ENCODE measurements at places on chromosomes 16 and 17.

- no peak for DNase-seq
Measured at GRCh38 chr17:67025216-67025792, 19.1 kb upstream of the CACNG1 start.

- DNase-seq, result no peak
Measured at GRCh38 chr17:50318501-50319285, 27.2 kb upstream of the XYLT2 start.

DNA sequence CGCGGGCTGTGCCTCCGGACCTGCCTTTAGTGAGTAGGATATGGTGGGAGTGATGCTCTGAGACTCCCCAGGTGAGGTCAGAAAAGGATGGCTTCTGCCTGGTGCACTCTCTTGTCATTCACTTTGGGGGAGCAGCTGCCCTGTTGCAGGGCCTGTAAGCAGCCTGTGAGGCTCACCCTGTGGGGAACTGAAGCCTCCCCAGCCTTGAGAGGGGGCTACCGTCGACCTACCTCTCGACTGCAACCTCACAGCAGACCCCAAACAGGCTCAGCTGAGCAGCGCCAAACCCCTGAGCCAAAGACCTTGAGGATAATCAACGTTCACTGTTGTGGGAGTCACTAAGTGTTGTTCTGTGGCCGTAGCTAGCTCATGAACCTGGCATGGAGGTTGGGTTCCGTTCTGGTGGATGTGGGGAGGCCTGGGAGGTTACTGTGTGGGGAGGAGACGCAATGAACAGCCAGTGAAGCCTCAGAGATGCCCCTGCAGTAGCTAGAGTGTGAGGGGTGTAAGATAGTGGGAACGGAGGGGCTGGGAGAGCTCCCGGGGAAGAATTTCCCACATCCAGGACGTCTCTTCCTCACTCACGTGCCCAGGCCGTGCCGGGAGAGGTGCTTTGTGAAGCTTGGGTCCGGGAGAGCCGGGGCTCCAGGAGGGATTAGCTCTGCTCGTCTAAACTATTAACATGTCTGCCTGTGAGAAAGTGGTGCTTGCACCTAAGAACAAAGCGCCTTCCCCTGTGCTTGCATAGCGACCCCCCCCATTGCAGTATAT, 38.8 kb downstream of the METRNL start:
- DNase-seq, result no peak

DNA sequence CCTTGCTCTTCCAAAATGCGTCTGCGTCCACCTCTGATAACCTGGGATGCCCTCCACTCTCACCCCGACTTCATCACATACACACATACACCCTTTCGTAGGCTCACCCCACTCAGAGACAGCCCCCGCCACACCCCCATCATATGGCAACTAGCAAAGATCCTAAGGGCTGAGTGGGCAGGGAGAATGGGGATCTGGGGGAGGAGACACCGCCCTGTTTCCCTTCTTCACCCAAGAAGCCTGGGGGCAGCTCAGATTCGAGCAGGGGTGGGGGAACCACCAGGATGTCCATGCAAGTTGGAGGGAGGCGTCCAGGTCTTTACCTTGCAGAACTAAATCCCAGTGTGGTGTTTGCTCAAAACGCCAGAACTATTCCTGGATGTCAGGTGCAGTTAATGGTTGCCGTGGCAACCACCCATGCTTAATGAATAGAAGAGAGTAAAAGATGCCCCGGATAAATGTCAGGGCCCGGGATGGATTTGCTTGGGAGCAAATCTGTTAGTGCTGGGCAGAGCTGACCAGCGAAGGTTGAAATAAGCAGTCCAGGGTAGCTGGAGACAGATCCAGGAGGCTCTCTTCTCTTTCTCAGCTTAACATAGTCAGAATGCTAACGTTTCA, 72.8 kb downstream of the CACNG3 start:
- DNase-seq, result no peak

DNA sequence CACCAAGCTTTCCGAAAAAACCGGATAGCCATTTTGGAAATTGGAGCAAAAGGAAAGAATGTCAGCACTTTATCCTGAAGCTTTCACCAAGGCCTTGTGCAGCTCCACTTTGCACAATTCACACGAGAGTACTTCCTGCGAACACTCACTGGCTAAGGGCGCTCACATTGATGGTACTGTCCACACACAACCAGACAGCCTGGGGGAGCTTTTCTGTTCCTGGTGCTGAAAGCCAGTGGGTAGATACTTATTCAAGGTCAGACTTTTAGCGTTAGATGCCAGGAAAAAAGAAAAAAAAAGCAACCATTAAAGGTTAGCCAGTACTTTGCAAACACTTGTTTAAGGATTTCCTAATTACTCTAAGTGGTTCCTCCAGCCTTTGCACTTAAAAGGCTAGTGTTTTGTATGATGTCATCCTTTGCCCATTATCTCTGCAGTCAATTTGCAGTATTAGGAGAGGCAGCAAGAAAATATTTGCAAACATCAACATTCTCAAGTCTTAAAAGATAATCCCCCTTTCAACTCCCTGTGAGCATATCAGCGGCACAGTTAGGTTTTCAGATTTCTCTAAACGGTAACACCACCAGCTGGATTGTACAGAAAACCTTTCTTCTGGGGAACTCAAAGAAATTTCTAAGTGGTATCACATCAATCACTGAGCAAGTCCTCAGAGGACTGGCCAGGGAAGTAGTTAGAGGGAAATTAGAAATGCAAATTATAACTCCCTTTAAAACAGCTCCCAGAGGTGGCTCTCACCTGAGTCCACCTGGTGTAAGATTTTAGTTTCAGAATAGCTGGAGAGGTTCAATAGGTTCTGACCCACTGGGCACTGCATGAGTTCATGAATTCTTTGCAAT, 243.4 kb upstream of the IRX5 start:
- no peak for DNase-seq

DNA sequence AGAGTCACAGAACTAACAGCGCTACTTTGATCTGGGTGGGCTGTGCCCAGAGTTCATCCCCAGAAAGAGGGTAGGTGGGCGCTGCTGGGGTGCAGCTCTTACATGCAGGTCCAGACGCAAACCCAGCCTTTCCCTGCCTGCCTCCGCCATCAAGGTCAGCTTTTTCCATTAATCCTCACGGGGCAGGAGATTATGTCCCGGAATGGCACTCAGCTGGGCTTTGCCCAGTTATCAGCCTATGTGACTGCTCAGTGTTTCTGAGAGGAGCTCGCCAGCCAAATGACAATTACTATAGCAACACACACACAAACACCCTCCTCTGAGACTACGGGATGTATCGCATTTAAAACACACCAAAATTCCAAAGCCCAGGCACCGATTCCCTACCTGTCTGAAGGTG, 20.1 kb downstream of the GLYR1 start:
- DNase-seq, result no peak

DNA sequence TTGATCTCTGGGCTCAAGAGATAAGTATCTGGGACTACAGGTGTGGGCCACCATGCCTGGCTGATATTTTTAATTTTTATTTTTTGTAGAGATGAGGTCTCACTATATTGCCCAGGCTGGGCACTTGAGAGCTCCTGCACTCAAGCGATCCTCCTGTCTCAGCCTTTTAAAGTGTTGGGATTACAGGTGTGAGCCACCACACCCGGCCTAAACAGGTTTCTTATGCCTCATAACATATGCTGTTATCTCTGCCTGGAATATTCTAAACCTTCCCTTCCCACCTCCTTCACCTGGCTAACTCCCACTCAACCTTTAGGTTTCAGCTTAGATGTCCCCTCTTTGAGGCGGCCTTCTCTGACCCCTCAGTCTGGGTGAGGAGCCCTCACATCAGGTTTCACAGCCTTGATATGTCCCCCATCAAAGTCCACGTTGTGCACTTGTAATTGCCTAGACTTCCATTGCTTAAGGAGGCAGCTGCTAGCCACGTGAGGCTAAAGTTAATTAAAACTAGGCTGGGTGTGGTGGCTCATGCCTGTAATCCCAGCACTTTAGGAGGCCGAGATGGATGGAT, 8.6 kb upstream of the CNP start:
- no peak for DNase-seq

GRCh38 chr16:76910931-76911330, 280.1 kb upstream of the MON1B start:
- no peak for DNase-seq

DNA sequence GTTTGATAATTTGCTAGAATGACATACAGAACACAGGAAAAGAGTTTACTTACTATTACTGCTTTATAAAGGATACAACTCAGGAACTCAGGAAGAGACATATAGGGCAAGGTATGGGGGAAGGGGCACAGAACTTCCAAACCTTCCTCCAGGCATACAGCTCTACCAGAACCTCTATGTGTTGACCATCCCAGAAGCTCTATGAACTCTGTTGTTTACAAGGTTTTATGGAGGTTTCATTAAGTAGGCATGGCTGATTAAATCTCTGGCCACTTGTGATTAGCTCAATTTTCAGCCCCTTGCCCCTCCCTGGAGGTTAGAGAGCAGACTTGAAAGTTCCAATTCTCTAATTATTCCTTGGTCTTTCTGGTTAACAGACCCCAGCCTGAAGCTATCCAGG, 60.2 kb upstream of the C17orf78 start:
- no peak for DNase-seq

- DNase-seq, result no peak
Measured at GRCh38 chr17:4241535-4241934, 22.2 kb downstream of the ANKFY1 start.

DNA sequence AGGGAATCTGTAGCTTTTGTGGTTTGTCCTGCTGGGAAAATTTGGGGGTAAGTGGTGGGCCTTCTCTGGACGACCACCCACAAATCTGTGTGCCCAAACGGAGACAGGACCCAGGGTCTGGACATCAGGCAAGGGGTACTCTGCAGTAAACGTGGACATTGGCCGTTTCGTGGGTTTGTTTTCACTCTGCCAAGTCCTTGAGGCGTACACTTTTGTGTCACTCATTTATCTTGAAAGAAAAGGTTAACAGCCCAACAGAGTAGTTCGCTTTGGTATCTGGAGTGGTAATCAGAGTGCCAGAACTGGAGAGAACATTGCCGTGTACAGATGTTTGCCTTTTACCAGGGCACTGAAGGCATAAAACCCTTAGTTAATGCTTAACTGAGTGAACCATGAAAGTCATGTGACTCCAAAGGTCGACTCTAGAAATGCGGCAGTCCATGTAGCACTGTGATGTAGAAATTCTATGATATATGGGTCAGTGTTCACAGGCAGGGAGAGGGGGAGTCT, 15.4 kb downstream of the NAA60 start:
- DNase-seq, result no peak

DNA sequence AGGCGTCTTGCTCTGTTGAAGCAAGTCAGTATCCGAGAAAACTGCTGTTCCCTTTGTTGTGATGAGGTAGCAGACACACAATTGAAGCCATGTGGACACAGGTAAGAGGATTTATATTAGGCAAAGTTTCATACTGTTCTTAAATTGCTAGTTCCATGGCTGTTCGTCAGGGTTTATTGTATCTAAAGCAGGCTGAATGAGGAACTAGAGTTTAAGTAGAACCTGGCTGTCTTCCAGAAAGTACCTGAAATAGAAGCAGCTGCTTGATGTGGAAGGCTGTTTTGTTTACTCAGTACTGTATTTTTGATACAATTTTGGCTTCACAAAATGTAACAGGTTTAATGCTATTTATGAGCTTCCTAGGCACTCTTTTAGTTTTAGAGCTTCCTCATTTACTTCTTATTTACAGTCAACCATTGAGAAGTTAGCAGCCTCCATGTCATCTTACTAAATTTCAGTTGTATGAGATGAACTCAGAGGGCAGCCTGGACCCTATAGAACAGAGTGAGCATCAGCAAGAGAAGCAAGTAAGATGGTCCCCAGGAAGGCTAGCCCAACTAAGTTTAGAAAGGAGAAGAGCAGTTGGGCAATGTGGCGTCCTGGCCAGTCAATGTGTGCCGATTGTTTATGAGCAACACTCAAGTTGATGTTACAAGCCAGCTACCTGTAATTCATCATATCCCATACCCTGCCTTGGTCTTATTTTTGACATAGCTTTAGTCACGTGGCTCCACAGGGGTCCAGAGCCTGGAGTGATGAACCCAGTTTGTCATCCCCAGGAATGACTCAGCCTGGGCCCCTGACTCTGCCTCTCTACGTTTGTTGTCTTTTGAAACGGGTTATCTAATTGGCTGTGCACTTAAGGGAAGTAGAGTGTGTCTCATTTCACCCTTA, 9.7 kb upstream of the ARL2BP start:
- DNase-seq, result no peak

- no peak for DNase-seq
Measured at GRCh38 chr16:9465161-9465560, 373.7 kb downstream of the HAPSTR1 start.

DNA sequence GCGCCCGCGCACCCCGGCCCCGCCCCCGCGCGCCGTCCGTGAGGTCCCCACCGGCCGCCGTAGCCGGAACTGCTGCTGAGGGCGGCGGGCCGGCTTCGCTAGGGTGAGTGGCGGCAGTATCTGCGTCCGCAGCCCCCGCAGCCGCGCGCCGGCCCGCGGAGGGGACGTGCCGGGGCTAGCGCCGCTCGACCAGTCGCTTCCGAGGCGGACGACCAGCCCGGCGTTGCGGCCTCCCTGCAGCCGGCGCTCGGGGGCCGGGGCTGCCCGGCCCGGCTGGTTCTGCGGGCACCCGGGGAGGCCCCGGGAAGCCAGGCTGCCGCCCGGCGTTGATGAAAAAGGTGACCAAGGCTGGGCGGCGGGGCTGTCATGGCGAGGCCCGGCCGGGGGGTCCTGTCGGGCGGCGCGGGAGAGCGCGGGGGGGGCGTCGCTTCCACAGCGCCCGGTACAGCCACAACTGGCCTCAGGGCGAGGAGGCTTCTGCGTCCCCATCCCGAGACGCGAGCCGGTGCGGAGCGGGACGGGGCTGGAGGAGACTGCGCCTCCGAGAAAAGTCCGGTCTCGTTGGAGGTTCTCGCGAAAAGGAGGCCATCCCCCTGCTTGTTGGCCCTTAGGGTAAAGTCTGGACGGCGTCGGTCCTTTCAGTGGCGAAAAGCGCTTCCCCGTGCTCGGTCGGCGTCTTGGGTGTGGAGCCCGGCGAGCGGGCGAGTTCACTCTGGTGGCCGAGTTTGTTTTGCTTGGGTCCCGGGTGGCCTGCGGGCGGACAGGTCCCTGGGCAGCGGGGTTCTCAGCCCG, at the start of gene CRAMP1:
CRAMP1 (plus strand) TSS at position 41 of the 792 bp plus-strand sequence. CDS start 2,280 bp downstream, outside the sequence.
- no peak for DNase-seq

DNA sequence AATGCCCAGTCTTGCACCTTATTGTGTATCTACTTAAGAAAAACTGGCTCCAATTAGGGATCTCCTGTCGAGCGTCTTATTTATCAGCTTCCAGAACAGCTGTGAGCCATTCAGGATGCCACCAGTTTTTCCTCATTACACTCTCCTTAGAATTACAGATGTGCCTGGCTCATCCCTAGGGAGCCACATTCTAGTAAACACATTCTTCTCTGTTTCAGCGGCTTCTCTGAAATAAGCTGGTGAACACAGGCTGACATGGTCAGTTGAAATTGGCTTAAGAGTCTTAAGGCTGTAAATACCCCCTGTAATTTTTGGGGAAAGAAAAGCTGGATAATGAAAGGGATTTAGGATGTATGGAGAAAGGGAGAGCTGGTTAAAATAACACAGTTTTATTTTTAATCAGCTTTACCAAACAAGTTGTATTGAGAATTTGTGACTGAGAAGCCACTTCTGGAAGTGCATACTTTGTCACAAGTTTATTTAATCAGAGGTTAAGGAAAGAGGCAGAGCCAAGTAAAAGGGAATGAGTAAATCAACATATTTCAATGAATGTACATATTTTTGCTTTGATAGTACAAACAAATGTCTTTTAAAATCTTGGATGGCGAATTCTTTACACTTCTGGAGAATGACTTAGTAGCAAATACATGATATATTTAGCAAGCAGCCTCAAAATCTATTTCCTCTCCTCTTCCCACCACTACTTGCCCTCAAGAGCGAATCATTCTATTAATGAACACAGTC, 562.0 kb upstream of the GOT2 start:
- no peak for DNase-seq

Data from vagina (tissue), 2 donors.